IMR-90 (cell line): ENCODE measurements at places on chromosomes 2 and 18.

DNA sequence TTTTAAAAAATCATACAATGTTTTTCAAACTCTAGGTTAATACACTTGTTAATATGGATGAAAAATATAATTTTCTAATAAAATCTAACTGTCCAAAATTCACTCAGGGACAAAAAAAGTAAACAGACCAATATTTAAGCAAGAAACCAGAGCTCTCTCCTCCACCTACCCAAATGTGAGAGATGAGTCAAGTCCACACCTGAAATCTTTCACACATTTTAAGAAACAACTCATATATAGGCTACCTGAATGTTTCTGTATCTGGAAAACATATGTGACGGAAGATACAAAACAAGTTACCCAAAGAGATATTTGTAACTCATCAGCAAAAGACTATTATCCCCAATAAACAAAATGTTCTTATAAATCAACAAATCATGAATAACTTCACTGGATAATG, 20.2 kb downstream of the ZNF516 start:
- no peak for DNase-seq

GRCh38 chr18:78722386-78722785, 257.2 kb upstream of the SALL3 start:
- DNase-seq, result no peak

GRCh38 chr2:60025496-60025895, 528.0 kb downstream of the BCL11A start:
- no peak for DNase-seq

DNA sequence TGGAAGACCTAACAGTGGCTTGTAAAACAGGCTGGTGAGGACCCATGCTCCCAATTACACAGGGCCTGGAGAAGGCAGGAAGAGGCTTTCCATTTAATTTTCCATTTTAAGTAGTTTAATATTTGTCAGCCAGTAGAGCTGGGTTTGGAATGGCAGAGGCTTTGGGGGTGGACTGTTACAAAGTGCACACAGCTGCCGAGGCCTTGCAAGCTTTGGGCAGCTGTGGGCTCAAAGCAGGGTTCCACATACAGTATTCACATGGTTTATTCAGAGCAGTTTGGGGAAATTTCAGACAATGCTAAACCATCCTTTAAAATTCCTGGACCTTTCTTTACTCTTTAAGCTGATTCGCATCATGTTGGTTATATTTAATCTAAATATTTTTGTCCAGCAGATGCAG, 132.6 kb downstream of the WDSUB1 start:
- DNase-seq, result no peak

DNA sequence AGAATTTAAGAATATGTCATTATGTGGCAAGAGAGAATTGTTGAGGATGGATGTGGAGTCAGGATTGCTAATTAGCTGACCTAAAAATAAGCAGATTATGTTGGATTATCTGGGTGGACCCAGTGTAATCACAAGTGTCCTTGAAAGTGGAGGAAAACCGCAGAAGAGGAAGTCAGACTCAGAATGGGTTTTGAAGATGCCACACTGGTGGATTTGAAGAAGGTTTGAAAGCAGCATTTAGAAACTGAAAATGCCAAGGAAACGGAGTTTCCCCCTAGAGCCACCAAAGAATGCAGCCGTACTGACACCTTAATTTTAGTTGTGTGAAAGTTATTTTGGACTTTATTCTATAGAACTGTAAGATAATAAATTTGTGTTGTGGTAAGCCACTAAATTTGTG, 41.6 kb upstream of the DPP10 start:
- DNase-seq, result no peak

DNA sequence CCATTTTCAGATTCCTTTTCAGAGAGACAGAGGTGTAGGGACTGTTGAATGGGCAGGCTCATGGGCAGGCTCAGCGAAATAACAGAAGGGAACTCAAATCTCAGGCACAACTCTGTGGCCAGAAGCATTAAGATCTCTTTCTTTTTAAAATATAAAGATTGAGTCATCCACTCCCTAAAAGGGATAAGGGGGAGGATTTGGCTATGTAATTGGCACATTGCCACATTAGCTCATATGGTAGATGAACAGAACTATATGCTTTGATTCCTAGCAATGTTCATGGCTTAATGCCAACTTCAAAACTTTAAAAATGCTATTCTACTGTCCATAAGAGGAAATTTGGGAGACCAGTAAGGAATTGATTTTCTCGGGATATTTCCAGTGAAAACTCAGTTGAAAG, 53.8 kb upstream of the SLC5A7 start:
- no peak for DNase-seq

- no peak for DNase-seq
Measured at GRCh38 chr2:188466761-188467160, 175.1 kb downstream of the GULP1 start.

GRCh38 chr18:13562494-13563029, 163.8 kb downstream of the FAM210A start:
- no peak for DNase-seq

DNA sequence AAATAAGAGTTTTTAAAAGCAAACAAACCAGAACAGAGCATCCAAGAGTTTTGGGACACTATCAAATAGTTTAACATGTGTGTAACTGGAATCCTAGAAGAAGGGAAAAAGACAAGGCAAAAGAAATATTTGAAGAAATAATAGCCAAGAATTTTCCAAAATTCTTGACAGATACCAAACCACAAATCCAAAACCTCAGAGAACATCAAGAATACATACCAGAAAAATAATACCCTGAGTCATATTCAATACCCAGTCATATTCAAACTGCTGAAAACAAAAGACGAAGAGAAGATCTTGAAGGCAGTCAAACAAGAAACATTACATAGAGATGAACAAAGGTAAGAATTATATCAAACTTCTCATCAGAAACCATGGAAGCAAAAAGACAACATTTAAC, 22.9 kb downstream of the INO80C start:
- DNase-seq, result no peak

DNA sequence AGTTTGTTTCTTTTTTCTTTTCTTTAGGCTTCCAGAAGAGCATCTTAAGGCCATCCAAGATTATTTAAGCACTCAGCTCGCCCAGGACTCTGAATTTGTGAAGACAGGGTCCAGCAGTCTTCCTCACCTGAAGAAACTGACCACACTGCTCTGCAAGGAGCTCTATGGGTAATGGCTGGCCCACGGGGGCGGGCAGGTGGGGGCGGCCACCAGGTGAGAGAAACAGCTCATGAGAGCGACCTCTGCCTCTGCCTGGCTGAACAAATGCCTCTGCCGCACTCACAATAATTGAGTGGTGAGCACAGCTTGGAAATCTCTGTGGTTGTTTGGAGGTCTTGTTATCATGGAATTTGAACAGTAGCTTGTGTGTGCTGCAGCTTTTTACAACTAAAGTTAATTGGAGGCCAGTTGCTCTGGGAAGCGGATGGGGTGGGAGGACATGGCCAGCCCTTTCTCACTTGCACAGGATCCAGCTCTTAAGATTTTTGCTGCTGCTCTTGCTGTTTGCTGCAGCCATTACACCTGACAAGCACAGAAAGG, 70.4 kb downstream of the INPP5D start:
- DNase-seq, result no peak

- no peak for DNase-seq
Measured at GRCh38 chr18:12930376-12930775, 17.4 kb upstream of the SEH1L start.

GRCh38 chr2:235945608-235946140, 222.5 kb downstream of the GBX2 start:
- no peak for DNase-seq

GRCh38 chr2:129903586-129904425, 75.7 kb upstream of the RAB6C start:
- no peak for DNase-seq

- no peak for DNase-seq
Measured at GRCh38 chr18:49846718-49847470, 33.6 kb upstream of the ACAA2 start.

- DNase-seq, result peak; percentile 19
Measured at GRCh38 chr2:1884933-1885580, 140.7 kb upstream of the PXDN start.

- no peak for DNase-seq
Measured at GRCh38 chr2:241724975-241725870, 9.2 kb upstream of the D2HGDH start.

- peak; percentile 17 for DNase-seq
Measured at GRCh38 chr18:5461041-5461440, 82.8 kb downstream of the EPB41L3 start.

- peak; percentile 48 for DNase-seq
Measured at GRCh38 chr2:189698020-189698887, 23.8 kb downstream of the ANKAR start.
